NCI-H446 treated with DMSO at 0.1 percent for 48 hours (cell line): ENCODE measurements at places on chromosomes 3 and 15.

DNA sequence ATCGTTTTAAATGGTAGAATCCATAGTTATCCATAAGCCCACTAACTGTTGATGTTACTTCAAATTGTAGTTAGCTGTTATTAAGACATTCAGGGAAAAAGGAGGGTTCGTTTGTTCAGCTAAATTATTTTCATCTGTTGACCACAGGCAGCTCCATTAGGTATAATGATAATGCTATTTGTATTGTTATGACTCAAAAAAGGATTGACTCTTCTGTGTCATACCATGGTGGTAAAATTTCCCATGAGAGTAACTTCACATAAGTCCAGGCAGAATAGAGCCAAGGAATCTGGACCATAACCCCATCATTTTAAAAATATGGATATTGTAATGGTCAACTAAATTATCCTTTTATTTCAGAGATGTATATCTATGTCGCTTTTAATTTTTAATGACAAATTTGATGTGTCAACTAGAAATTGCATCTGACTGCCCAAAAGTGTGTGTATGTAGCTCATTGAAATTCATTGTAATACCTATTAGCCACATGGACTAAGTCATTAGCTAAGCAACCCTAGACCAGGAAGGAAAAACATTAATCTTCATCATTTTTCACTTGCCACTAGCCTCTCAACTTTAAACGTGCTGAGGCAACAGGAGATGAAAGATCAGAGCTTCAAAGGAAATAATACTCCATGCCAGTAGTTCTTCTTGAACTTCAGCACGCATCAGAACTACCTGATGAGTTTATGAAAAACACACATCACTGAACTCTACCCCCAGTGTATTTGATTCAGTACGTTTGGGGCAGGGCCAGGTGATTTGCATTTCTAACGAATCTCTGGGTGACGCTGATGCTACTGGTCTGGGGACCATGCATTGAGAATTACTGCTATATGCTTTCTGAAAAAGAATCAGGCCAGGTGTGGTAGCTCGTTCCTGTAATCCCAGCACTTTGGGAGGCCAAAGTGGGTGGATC, 537.7 kb downstream of the UNC13C start:
- no peak for DNase-seq

DNA sequence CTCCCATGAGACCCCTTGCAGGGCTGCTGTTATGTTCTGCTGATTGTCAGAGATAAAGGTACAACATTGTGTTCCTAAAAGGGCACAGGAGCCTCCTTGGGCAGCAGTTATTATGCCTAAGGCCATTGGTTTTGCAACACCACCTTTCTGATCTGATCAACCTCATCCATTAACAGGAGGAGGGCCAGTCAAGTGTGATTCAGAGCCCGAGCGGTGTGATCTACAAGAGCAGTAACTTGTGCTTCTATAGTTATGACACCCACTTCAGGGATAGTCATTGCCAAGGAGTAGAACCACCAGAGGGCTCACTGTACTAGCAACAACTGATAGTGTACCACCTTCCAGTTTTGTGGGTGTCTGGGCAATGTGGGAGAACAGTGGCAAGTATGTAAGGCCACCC, 1457.9 kb upstream of the CADM2 start:
- no peak for DNase-seq

- DNase-seq = no peak
Measured at GRCh38 chr15:79617071-79617470, 184.9 kb downstream of the MINAR1 start.

DNA sequence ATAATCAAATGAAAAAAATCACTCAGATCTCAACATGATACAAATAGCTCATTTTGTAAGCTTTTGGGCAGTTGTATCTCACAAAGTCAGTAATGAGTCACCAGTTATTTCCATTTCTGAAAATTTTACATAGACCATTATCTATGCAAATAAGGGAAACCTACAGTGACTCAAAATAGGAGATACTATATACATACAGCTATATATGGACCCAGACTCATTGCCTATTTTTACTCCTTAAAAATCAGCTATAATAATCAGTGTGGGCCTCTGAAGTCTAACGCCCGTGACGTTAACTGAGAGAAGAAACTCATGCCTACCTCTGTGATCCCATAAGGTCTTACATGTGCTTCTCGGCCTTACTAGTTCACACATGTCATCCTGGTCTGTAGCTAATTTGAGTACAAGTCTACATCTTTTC, 31.6 kb downstream of the LRIG1 start:
- DNase-seq = no peak

GRCh38 chr3:141575879-141576743, 89.3 kb downstream of the RASA2 start:
- DNase-seq = no peak

DNA sequence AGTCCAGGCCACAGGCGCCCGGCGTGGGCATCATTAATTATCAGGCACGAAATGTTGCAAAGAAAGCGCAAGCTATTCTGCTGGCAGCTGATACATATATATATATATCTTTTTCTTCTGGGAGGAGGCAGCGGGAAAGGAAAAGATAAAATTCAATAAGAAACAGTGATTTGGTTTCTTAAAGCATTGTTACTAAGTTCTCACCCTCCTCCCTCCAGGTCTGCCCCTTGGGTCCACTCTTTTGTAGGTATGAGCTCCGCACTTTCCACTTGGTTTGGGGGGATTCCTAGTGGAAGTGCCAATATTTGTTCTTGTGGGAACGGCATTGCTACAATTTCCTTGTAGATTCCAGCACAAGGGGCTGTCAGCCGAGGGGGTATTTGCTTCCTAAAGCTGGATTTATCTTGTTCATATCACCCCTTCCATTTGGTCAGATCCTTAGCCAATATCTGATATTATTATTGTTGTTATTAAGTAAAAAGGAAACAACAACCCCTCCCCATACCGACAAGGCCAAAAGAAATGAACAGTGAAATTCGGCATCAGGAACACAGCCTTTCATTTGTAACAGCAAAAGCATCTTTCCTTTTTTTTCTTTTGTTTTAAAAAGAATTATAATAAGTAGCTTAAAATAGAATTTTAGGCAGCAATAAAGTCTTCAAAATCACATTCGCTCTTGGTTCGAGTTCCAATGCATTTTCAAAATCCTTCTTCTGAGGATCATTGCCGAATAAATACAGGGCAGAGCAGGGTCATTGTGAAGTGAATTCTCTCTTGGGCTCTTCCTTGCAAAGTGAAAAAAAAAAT, 15.6 kb downstream of the ZIC1 start:
- DNase-seq = no peak

GRCh38 chr3:69328103-69328962, 57.6 kb downstream of the FRMD4B start:
- DNase-seq = no peak

- peak; percentile 58 for DNase-seq
Measured at GRCh38 chr15:36106640-36107335, 472.6 kb upstream of the CDIN1 start.

- DNase-seq = no peak
Measured at GRCh38 chr3:85171976-85172375, 213.2 kb downstream of the CADM2 start.

GRCh38 chr3:16433701-16434151, 79.8 kb downstream of the RFTN1 start:
- no peak for DNase-seq

- no peak for DNase-seq
Measured at GRCh38 chr15:70833861-70834765, 19.8 kb downstream of the LARP6 start.

DNA sequence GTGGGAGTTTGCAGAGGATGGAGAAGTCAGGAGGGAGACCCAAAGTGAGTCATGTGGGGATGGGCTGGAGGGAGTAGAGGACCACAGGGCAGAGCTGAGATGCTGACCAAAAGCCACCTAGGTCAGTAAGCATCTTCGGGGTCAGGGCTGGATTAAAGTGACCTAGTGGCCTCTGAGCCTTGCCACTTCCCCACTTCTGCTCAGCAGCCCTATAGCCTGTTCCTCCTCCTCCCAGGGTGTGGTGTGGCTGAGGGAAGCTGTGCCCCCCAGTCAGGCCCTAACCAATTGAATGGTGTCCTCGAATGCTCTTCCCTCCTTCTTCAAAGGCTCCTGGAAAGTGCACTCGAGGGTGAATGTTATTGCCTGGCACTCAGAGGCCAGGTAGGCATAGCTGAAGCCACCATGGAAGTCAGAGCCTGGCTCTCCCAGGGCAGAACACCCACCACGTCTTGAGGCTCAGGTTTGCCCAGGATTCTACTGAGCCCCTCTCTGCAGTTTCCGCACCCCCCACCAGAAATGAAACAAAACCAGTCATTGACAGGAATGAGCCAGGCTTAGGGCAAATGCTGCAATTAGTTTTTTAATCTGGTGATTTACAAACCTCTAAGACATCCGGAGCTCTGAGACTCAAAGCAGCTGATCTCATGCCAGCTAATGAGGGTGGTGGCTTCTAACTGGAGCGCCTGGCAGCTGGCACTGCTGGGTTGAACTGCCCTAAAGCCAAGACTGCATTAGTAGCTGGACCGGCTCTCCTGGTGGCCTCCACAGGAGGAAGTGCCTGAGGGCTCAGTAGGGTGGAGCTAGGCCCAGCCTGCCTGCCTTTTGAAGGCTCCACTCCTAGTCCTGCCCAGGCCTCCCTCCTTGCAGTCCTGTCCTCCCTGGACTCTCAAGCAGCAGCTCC, 26.0 kb upstream of the VIPR1 start:
- DNase-seq = no peak

- no peak for DNase-seq
Measured at GRCh38 chr15:99239545-99240198, 9.7 kb downstream of the TTC23 start.

- no peak for DNase-seq
Measured at GRCh38 chr3:31448035-31448881, 84.5 kb upstream of the STT3B start.

- no peak for DNase-seq
Measured at GRCh38 chr3:47984075-47984728, 32.0 kb downstream of the MAP4 start.

GRCh38 chr3:112904786-112905185, 58.1 kb upstream of the CD200R1L start:
- no peak for DNase-seq

DNA sequence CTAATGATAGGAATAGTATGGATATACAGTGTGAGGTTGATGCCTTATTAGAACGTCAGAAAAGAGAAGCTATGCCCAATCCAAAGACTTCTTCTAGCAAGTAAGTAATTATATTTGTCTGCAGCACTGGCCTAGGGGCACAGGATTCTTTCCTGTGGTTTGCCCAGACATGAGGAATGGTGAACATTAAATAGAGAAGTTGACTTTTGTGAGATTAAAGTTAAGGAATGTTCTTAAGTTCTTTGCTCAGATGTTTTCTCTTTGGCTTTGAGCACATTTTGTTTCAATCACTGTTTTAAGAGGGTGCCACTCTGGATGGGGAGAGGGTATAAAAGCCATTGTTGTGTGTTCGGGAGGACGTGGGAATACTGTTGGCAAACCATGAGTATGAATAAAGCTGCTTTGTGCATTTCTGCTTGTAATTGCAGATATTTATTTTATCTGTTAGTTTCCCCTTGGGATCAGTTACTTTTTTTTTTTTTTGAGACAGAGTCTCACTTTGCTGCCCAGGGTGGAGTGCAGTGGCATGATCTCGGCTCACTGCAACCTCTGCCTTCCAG, 8.3 kb downstream of the KIF23 start:
- no peak for DNase-seq

GRCh38 chr15:37877851-37878741, 56.3 kb upstream of the TMCO5A start:
- DNase-seq = no peak

GRCh38 chr15:89123181-89123525, 34.9 kb downstream of the ABHD2 start:
- DNase-seq = no peak

- no peak for DNase-seq
Measured at GRCh38 chr3:124883766-124884473, 3.2 kb downstream of the ITGB5 start.

DNA sequence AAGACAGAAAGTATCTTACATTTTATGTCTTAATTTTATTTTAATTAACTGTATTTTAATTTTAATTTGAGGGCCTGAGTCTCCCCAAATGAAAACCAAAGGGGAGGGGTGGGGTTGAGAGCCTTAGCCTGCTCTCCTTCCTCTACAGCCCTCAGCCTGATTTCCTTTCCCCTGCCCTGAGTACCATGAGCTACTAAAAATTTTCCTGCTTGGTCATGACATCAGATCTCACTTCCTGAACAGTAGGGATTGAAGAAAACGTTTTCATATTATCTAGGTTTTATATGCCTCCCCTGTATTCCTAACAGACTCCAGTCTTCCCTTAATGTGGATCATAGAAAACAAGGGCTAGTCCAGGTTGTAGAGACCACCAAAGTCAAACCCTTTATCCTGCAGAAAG, 133.9 kb downstream of the MYLK start:
- no peak for DNase-seq

DNA sequence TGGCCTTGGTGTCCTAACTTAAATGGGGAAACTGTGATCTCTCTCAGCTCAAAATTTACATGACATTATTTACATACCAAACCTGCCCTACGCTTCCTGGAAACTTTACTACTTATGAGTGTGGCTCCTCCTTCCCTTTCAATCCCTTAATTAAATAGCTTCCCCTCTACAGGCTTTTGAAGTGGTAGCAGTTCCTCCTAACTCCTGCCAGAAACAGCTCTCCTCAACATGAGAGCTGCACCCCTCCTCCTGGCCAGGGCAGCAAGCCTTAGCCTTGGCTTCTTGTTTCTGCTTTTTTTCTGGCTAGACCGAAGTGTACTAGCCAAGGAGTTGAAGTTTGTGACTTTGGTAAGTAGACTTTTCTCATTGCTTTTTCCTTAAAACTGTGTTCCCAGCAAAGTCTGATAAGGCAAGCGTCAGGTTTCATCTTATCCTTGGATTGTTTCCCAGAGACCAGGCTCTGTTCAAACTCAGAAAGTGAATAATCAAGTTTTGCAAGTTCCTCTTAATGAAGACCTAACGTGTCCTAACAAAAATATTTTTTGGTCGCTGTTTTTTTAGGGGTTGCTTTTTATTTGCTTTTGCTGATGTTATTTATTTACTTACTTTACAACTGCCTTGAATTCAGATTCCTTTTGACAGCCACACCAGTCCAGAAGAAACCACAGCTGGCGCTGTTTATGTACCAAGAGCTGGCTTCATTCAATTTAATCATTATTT, at the start of gene ACP3:
ACP3 (plus strand) TSS at position 179 of the 720 bp plus-strand sequence; CDS start at position 229, 50 bp downstream.
- no peak for DNase-seq

GRCh38 chr15:78182336-78182700, 33.2 kb downstream of the IDH3A start:
- DNase-seq = no peak

GRCh38 chr3:45641756-45642155, 47.2 kb downstream of the LIMD1 start:
- DNase-seq = no peak

- DNase-seq = no peak
Measured at GRCh38 chr3:180408654-180409053, 193.3 kb upstream of the TTC14 start.

DNA sequence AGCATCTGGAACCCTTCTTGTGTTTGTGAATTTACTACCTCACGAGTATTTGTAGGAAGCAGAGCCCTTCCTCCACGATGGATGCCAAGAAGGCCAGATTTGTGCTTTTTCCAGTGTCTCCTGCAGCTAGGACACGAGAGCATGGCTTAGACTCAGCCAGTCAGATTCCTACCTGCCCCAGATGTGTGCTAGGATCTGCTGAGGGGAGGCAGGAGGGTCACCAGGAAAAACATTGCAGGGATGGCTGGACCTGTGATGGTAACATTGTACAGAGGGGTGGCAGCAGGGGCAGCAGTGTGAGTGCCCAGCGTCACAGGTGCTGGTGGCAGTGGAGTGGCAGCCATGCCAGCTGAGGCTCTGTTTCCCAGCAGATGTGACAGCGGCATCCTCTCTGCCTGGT, 285.3 kb downstream of the FAM43A start:
- no peak for DNase-seq
